ENCODE measurements at places on chromosomes 4 and X.

GRCh38 chrX:118823263-118824172 is at the start of gene ZCCHC12:
Gene ZCCHC12, plus strand, starts transcription at chrX:118823824. Its CDS starts 1,421 bp downstream, at chrX:118825245.
- DNase-seq, result no peak

DNA sequence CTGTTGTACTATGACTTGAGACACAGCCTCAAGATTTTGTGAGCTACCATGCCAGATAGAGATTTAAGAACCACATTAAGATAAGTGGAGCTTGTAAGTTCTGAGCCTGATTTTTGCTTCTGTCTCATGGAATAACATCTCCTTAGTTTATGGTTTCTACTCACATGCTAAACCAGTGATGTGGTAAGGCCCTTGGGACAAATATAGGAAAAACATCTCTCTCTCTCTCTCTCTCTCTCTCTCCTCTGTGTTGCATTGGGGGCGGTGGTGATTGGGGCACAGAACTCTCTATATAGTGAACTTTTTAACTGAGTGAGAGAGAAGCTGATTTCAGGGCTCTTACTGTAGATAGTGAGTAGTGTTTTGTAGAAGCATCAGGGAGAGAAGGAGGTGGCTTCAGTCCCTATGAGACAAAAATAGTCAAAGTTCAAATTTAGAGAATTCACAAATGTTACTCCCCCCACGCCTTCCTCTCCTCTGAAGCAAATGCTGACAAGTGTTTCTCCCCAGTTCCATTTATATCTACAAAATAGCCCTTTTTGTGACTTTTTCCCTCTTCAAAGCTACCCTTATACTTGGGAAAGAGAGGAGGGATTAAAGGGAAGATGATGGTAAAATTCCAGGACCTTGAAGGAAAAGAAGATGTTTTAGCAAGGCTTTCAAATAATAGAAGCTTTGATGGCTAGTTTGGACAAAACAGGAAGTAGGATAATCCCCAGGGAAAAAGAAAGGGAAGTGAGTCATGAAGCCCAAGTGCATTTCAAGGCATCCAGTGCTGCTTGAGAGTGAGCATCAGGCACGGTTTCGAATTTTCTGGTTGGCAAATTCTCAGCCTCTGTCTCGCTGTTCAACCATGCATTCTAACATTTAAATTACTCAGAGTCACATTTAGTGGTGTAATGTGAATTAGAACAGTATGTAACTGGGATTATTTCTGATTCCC is 134.3 kb upstream of the AP1S2 start:
- DNase-seq, result no peak

DNA sequence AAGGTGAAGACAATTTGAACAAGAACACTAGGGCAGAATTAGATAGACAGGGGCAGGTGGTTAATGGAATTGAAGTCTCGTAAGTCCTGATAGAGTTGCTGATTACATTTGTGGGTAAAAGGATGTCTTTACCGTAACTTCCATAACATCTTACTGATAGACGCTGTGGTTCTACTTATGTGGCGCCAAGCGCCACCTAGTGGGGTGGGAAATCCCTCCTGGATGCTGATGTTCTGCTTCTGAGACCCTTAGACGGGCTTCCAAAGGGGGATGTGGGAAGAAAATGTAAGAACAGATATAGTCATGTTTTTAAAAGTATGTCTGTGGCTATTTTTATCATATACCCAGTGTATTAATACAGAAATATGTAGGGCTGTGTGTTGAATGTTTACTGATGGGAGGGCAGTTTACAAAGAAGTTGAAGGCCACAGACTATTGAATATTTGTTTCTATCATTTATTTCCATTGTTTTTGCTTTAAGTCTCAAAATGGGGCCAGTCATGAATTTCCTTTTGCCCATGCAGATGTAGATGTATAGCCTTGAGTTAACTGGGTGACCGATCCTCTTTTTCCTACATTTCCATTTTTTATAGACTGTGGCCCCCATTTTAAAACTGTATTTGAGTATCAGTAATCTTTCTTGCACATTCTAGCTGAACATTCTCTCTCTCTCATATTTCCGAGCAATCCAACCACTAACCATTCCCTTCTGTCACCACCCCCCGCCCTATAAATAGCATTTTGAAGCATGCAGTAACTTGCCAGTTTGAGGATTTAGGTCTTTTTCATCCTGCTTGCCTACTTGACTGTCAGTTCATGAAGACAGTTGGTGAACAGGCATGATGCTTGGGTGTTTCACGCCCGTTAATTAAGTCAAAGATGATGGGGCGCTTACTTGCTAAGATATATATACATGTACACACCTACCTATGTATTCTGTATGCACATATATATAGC is 12.1 kb upstream of the TLR8 start:
- peak; percentile 64 for DNase-seq

DNA sequence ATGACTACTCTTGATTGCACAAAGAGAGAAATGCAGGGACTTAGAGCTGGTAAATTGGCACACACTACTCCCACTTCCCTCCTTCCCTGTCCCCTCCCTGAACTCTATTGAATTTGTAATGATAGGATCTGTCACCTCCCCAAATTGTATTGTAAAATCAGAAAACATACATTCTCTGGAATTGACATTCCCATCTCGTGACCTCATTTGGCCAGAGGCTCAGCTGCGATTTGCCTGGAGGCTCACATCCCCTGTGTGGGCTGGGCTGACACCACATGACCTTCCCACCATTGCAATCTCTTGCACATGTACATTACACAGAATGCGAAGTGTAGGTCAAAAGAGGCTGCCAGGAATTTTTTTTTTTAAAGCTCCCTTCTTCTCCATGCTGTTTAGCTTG is 172.1 kb downstream of the MID1IP1 start:
- no peak for DNase-seq

DNA sequence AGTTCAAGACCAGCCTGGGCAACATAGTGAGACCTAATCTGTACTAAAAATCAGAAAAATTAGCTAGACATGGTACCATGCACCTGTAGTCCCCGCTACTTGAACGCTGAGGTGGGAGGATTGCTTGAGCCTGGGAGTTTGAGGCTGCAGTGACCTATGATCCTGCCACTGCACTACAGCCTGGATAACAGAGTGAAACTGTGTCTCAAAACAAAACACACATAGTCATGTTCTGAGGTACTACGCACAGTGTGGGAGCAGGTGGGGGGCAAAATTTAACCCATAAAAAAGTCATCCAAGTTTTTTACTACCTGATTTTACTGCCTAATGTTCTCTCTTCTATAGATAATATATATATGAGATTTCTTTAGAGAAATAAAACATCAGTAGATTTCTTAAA is 28.4 kb downstream of the HSPA4L start:
- no peak for DNase-seq

Measured in DND-41 (cell line).